ENCODE measurements at places on chromosomes 12 and 14.

DNA sequence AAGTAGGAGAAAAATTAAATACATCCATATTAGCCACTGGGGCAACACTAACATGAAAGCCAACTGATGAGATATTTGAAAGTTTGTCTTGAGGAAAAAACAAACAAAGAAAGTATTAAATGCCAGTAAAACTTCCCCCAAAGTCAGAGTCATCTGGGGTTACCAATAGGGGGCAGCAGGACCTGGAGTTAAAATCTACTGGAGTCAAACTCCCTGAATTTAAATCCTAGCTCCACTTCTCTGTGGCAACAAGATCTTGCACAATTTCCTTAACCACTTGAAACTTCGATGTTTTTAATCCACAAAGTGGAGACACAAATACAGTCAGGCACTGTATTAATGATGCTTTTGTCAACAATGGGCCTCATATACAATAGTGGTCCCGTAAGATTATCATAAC is 14.4 kb downstream of the PLEKHG7 start:
- no peak for DNase-seq

GRCh38 chr14:82055515-82056115 is 522.0 kb upstream of the SEL1L start:
- DNase-seq, result no peak

DNA sequence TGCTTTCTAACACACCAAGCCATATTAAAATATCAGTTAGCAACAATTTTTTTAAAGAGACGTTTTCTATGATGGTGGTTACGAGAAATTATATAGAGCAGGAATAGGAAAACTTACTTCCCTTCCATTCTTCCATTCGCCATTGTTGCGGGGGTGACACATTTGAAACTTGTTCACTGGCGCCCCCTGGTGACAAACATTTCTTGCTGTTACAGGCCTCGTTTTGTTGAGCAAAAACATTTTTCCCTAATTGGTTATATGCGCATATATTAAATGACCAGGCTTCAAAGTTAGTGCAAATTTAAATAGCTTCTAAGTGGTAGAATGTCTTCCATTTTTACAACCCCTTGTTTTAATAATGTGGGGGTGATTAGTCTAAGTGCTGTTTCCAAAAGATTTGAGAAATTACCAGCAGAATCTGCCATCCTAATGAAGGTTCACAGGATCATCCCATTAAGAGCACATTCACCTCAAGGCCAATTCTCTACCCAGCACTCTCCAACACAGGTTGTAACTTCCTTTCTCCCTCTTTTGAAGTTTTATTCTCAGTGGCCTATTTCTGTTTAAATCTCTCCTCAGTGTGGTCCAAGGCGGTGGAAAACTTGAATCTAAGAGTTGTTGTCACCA is 1124.7 kb downstream of the FLRT2 start:
- peak; percentile 6 for DNase-seq

- peak; percentile 14 for DNase-seq
These were observed 751 bp upstream of the GPRC5A start for GRCh38 chr12:12890543-12891079.

DNA sequence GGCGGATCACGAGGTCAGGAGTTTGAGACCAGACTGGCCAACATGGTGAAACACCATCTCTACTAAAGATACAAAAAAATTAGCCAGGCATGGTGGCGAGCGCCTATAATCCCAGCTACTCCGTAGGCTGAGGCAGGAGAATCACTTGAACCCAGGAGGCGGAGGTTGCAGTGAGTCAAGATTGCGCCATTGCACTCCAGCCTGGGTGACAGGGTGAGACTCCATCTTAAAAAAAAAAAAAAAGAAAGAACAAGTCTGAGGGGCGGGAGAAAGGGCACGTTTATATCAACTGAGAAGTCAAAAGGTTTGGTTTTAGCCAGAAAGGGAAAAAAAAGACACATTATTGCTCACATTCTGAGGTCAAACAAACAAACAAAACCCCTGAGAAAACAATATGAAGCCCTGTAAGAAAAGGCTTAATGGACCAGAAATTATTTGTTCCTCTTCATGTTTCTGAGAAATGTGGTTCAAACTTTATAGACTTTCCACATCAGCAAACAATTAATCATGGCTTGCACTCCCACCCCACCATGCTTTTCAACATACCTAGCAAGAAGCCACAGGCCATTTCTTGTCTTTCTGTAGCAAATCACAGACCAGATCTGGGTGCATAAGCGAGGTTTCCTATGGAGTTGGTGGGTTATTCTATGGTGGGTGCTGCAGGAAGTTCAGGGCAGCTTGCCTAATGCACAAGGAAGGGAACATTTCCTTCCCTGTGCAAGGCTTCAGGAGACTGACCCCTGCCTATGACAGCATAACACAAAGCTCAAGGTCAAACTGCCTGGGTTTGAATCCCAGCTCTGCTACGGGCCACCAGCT is 80.1 kb downstream of the SSPN start:
- DNase-seq, result no peak

GRCh38 chr14:105701456-105702274 is 175.3 kb downstream of the TMEM121 start:
- no peak for DNase-seq

Measured in stimulated activated CD4-positive, alpha-beta T cell treated with anti-CD3 and anti-CD28 coated beads, Interleukin-4, amount 100 ng/mL, for 48 hours (primary cell).